ENCODE measurements at places on chromosomes 12 and 14. TPM values are rescaled to one million over a fixed set of nuclear protein-coding genes. Genes with fewer than 3 reads are reported as not detected.

OTX2 gene
- total RNA-seq = not detected

COX8C gene
- not detected for total RNA-seq

GPX2 gene
- total RNA-seq = 682 TPM

TUBA1B gene
- total RNA-seq = 1,717 TPM

CIDEB gene
- total RNA-seq = 7.7 TPM

TEX52 gene
- total RNA-seq = not detected

CLEC4C gene
- total RNA-seq = not detected

SLCO1C1 gene
- 0.37 TPM for total RNA-seq

PLA2G1B gene
- total RNA-seq = not detected

GRCh38 chr12:95337146-95337545 lies 119.5 kb downstream of the VEZT start:
- H3K27me3 ChIP-seq = no peaks in the 10 kb centered on the region
- no peaks in the 10 kb centered on the region for H3K36me3 ChIP-seq
- DNase-seq = no peak
- H3K4me1 ChIP-seq = no peaks in the 10 kb centered on the region
- no peak overlapping the region for H3K4me3 ChIP-seq

DNA sequence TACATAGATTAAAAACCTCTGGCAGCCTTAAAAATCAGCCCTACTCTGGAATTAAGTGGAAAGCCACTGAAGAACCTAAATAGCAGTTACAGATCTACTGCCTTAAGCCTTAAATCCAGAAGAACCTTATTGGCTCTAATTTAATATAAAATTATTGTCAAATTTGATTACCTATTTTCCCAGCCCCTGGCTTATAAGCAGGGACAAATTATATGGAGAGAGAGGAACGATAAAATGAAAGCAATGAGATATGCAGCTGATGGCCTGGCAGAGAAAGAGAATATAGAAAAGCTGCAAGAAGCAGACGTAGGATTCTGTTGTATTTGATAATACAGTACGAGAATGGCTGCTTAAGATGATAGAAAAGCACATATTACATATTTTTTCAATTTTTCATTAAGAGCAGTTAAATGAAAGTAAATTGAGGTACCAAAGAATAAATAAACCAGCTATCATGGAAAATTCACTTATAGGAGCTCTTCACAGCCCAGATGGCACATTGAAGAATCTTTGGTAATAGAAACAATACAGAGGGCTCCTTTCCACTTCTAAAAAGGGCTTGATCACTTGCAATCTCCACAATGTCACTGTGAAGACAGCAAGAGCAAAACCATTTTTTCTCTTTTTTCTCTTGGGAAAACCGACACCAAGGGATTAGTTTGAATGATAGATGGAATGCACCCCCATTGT lies 129.4 kb downstream of the KICS2 start:
- no peaks in the 10 kb centered on the region for H3K4me1 ChIP-seq
- no peak for DNase-seq
- no peak overlapping the region for H3K4me3 ChIP-seq
- H3K27me3 ChIP-seq = no peaks in the 10 kb centered on the region

- no peak overlapping the region for H3K4me3 ChIP-seq
- no peak for DNase-seq
Measured at GRCh38 chr12:81617915-81618314, 141.2 kb downstream of the PPFIA2 start.

DNA sequence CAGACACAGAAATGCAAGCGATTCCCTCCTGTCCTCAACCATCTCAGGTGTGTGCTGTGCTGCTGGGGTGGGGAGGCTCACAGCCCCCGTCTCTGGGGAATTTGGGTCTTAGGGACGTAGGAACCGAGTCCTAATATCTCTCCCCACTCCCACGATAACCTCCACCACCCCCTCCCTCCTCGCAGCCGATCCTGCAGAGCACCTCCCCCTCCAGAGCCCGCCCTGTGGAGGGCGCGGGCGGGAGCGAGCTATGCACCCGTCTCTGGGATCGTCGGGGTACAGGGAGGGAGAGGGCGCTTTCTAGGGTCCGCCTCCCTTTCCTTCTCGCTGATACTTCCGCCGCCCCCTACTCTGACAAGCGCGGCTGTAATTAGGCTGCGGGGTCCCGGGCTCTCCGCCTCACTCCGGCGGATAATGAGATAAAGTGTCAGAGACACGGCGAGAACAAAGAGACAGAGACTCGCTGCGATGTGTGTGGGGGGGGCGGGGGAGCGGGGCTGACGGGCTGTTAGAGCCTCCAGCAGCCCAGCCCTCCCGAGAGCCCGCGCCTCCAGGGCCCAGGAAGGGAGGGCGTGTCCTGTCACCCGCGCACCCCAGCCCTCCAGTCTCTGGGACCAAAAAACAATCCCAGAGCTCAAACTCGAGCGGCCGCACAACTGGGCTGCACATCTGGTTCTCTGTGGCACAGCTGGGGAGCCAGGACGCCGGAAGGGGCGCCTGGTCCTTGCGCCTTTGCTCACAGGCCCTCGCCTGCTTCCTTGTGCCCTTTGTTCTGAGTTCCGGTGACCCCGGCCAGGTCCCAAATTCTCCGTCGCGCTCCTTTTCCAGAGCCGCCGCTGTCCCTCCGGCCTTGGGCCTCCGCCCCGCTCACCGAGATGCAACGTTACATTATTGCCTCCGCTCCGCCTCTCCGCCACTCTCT lies 8.7 kb downstream of the SHMT2 start:
- no peak overlapping the region for H3K27ac ChIP-seq
- no peak for DNase-seq
- peaks cover 70% of the 10 kb centered on the region for H3K27me3 ChIP-seq

DNA sequence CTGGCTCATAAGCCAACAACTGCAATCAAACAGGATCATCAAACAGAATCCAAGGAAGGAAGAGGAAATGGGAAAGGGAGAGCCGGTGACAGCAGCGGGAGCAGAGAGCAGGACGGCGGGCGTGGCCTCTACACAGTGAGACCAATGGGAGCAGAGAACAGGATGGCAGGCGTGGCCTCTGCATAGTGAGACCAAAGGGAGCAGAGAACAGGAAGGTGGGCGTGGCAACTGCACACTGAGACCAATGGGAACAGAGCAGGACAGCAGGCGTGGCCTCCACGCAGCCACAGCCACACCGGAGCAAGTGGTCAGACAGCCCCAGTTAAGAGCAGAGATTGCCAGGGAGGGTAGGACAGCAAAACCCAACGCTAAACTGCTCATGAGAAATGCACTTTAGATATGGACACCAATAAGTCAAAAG lies 16.4 kb downstream of the LRCOL1 start:
- H3K36me3 ChIP-seq = no peaks in the 10 kb centered on the region
- H3K27ac ChIP-seq = peak overlapping the region; percentile 55
- peak; percentile 96 for DNase-seq
- H3K4me1 ChIP-seq = no peaks in the 10 kb centered on the region

DNA sequence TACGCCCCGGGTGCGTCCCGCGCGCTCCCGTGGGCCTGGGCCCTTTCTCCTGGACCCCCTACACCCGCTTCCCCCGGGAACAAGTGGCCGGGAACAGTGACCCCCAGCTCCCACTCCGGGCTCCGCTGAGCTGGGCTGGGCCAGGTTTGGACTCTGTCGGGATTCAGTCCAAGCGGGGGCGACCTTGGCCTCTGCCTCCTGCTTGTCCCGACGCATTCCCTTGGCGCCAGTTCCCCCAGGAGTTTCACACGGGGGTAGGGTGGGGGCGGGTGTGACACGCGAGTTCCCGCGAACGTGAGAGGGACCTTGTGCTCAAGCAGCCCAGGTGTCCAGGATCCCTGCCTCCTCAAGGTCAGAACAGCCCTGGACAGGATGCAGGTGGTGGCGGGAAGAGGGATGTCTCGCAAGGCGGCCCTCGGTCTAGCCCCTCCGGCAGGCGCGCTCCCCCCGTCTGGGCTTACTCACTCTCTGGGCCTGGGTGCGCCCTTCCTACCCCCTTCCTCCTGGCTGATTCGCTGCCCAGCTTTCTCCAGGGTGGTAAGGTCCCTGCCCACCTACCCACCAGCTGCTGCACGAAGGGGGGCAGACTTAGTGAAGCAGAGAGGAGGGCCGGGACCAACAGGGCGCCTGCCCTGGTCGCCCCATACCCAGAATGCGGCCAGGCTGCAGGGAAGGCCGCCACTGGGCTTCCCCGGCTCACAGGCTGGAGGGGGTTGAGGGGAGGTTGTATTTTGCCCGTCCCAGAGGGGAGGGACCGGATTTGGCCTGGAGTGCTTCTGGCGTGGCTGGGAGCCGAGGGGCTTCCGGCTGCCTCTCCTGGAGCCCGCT lies 862 bp downstream of the CRIP2 start:
- DNase-seq = no peak
- H3K36me3 ChIP-seq = no peaks in the 10 kb centered on the region
- H3K4me1 ChIP-seq = peaks cover 8% of the 10 kb centered on the region
- H3K4me3 ChIP-seq = peak overlapping the region; percentile 60
- peak overlapping the region; percentile 69 for H3K27ac ChIP-seq
- H3K27me3 ChIP-seq = peaks cover 58% of the 10 kb centered on the region

DNA sequence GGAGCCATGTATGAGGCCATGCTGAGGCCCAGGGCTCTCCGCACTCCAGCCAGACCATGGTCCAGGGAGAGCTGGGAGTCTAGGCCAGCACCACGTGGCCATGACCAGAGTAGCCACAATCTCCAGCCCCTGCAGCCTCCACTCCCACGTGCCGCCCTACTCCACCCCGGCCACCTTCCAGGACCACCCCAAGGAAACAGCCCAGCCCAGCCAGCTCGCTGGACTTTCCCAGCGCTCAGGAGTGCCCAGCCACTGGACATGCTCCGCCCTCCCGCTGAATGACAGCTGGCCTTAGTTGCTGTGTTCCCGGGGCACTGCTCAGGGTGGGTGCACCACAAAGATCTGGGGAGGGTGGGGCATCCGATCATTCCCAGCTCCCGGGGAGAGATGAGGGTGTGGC lies 2.1 kb upstream of the C14orf180 start:
- H3K27me3 ChIP-seq = no peaks in the 10 kb centered on the region
- H3K36me3 ChIP-seq = no peaks in the 10 kb centered on the region
- H3K27ac ChIP-seq = no peak overlapping the region
- H3K4me1 ChIP-seq = peaks cover 6% of the 10 kb centered on the region

GRCh38 chr14:64208261-64208660 lies 85.9 kb downstream of the ESR2 start:
- H3K27ac ChIP-seq = no peak overlapping the region
- peaks cover 8% of the 10 kb centered on the region for H3K36me3 ChIP-seq
- no peaks in the 10 kb centered on the region for H3K4me1 ChIP-seq
- H3K4me3 ChIP-seq = no peak overlapping the region

DNA sequence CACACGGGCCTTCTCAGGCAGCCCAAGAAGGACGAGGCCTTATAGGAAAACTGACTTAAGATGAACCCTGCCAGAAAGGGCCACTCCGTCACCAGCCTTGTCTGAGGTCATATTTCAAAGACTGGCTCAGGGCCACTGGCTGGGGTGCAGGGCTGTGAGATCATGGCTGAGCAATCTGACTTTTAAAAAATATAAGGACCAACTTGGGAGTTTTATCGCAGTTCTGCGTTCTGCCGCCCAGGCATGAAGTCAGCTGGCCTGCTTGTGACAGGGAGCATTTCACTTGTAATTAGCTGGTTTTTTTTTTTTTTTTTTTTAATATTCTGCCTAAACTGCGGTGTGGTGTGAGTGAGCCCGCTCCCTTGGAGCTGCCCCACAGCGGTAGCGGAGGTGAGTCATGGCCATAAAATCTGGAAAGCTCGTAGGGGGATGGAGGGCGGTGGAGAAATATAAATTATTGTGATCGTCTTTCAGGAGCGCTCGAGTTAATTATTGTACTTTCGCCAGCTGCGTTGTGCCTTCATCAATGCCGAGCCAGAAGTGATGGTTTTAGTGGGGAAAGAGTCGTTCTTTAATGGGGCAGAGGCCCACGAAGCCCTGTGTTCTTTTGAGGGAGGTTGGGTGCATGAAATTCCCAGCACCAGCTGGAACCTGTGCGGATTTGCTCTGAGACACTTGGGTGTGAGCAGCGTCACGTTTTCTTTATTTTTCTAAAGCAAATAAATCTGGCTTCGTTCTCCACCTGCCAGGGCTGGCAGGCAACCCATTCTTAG lies 231.9 kb downstream of the C12orf75 start:
- DNase-seq = peak; percentile 59
- no peaks in the 10 kb centered on the region for H3K4me1 ChIP-seq
- H3K27me3 ChIP-seq = no peaks in the 10 kb centered on the region
- no peaks in the 10 kb centered on the region for H3K36me3 ChIP-seq
- peak overlapping the region; percentile 9 for H3K4me3 ChIP-seq

DNA sequence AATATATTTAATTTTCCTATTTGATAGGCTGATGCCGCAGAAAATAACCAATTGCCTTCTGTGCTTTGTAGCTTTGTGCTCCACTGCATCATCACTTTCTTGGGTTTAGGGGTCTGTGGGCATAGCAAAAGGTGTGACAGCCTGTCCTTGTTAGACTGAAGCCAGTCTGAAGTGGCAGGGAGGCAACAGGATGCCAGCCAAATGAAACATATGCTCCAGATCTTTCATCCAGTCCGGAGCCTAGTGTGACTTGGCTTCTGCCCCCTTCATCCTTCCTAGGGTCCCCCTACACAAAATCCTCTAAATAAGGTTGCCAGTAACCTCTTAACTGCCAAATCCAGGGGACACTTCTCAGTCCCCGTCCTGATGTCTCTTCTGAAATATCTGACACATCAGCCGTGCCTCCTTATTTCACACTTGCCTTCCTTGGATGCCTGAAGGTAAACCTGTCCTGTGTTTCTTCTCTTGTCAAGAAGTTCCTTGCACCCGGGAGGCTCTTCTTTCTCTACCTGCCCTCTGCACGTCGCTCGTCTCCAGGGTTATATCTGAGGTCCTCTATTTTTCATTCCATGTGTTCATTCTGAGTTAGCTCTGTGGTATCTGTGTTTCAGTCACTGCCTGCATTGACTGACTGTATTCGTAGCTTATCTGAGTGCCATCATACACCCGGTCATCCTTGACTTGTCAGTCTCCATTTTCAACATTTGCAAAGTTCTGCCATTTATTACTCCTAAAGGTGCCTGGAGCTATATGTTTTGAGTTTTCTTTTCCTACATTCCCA lies 47.8 kb downstream of the HMGA2 start:
- no peak overlapping the region for H3K27ac ChIP-seq
- H3K4me1 ChIP-seq = no peaks in the 10 kb centered on the region
- no peak overlapping the region for H3K4me3 ChIP-seq
- no peaks in the 10 kb centered on the region for H3K36me3 ChIP-seq
- DNase-seq = no peak
- H3K27me3 ChIP-seq = no peaks in the 10 kb centered on the region

DNA sequence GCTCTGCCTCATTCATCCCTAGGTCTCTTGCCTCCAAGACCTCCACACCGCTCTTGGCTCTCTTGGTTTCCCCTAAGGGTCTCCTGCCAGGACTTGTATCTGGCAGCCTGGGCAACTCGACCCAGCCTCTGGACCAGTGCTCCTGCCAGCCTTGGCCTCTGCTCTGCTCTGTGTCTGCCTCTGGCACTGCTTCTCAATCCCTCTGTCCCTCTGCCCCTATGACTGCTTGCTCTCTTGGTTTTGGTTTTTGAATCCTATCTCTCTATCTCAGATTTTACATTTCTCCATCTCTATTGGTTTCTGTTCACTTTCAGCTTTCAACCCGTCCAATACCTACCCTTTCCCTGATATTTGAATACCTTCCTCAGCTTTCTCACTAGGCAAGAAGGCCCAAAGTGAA lies 6.3 kb downstream of the ITGA5 start:
- peak overlapping the region; percentile 71 for H3K27ac ChIP-seq
- H3K27me3 ChIP-seq = no peaks in the 10 kb centered on the region

- no peaks in the 10 kb centered on the region for H3K36me3 ChIP-seq
- peak; percentile 87 for DNase-seq
- H3K4me1 ChIP-seq = peaks cover 21% of the 10 kb centered on the region
- peak overlapping the region; percentile 34 for H3K4me3 ChIP-seq
- H3K27me3 ChIP-seq = no peaks in the 10 kb centered on the region
Measured at GRCh38 chr12:6373022-6373787, 2.2 kb downstream of the SCNN1A start.

GRCh38 chr14:37087520-37087919 lies 84.9 kb downstream of the SLC25A21 start:
- no peak overlapping the region for H3K27ac ChIP-seq
- no peaks in the 10 kb centered on the region for H3K4me1 ChIP-seq
- no peak overlapping the region for H3K4me3 ChIP-seq
- H3K27me3 ChIP-seq = no peaks in the 10 kb centered on the region

Data from colonic mucosa (tissue), 4 donors.